WERI-Rb-1 (cell line): ENCODE measurements at places on chromosomes 6 and 20.

DNA sequence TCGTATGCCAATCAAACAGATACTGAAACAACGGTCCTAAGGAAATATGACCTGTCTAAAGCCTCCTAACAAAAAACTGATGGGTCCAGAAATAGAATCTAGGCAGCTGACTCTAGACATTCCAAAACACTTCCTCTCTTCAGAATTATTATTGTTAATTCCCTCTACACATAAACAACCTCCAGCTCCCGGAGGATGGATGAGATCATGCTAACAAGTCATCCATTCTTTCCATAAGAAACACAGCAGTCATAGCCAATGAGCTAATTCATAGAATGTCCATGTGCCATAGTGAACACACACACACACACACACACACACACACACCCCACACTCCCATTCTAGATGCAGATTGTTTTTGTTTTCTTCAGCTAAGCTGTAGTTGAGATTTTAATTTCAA is 44.3 kb downstream of the HDGFL1 start:
- no peak for DNase-seq

GRCh38 chr6:5361396-5361795 is 100.1 kb downstream of the FARS2 start:
- no peak for DNase-seq

- no peak for DNase-seq
These were observed 43.6 kb downstream of the SLC24A3 start for GRCh38 chr20:19256085-19256484.

- DNase-seq, result no peak
These were observed 542.4 kb upstream of the FLRT3 start for GRCh38 chr20:14879839-14880238.

DNA sequence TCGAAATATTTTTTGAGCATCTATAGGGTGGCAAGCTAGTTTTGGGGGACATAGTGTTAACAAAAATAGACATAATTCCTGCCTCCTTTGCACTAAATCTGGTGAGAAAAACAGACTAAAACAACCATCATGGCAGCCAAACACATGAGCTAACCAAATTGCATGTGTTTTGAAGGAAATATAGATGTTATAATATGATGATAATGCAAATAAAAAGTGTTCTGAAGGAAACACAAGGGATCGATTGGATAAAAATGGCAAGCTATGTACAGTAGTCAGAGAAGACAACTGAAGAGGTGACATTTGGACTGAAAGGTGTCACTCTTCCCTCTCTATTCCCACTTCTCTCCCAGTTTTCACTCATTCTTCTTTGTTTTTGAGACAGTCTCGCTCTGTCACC is 706.9 kb downstream of the PTPRT start:
- no peak for DNase-seq

DNA sequence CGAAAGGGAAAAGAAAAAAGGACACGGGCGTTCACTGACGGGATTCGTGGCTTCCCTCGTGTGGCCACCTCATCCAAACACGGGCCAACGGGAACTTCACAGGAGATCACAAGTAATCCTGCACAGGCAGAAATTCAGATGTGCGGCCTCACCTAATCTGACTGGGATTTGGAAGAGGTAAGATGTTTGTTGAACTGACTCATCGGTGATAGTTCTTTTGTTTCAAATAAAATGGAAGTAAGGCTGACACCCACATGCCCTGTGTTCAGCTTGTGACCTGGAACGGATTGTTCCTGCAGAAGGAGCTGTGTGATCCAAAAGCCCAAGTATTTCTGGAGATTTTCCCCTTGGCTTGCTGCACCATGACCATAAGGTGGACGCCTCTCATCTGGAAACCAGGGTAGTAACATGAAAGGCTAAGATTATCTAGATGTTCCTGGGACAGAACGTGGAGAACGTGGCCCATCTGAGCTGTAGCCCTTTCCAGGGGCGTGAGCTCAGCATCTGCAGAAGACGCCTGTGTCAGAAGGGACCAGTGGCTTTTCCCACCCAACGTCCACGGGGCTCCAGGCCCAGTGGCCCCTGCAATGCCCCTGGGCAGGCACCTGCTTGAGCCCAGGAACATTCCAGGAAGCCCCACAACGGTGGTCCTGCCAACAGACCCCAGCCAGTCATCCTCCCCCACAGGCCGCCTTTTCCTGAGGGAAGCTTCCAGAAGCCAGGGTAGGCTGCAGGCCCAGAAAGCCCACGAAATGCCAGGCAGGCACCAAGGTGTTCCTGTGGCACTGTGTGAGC is 39.7 kb downstream of the DLL1 start:
- DNase-seq, result no peak

- DNase-seq, result no peak
These were observed 94.9 kb downstream of the KCNB1 start for GRCh38 chr20:49387581-49387939.

GRCh38 chr6:35024551-35025054 is 116.5 kb downstream of the TCP11 start:
- DNase-seq, result peak; percentile 44
